ENCODE measurements at places on chromosomes 7 and 10. TPM values are rescaled to one million over a fixed set of nuclear protein-coding genes. Genes with fewer than 3 reads are reported as not detected.

DNA sequence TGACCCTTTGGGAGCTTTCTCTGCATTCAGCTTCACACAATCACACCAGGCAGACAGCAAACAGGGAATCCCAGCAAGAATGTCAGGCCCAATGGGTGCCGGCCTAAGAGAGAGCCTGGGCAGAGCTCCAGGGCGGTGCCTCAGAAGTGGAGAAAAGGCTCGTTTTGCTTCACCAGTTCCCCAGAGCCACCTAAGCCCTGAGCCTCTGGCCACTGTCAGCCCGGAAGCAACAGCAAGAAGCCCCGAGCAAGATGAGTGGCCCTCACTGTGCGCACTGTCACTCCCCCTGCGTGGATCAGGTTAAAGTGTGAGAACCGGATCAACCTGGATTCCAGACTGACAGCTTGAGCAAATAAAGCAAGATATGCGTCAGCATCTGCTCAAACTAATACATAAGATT lies 14.7 kb downstream of the CNPY1 start:
- no peak for DNase-seq

DNA sequence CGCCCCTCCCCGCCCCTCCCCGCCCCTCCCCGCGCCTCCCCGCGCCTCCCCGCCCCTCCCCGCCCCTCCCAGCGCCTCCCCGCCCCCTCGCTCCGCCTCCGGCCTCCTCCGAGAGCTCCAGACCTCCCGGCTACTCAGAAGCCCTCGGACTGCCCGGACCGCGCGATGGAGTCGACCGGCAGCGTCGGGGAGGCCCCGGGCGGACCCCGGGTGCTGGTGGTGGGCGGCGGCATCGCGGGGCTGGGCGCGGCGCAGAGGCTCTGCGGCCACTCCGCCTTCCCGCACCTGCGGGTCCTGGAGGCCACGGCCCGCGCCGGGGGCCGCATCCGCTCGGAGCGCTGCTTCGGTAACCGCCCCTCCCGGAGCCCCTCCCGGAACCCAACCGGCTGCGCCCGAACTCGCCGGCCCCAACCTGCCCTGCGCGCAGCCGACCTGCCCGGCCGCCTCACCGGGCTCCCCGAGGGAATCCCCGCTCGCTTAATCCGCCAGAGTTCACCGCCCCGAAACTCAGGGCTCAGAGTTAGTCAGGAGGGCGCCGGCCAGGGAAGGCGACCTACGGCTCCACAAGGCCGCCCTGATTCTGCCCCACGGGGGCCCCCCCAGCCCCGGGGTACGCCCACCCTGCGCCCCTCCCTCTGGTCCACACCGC lies at the start of gene PAOX:
Gene PAOX (plus strand): TSS at position 111 of the 649 bp plus-strand sequence. CDS start 55 bp downstream, at position 166.
- DNase-seq = peak; percentile 72

DNA sequence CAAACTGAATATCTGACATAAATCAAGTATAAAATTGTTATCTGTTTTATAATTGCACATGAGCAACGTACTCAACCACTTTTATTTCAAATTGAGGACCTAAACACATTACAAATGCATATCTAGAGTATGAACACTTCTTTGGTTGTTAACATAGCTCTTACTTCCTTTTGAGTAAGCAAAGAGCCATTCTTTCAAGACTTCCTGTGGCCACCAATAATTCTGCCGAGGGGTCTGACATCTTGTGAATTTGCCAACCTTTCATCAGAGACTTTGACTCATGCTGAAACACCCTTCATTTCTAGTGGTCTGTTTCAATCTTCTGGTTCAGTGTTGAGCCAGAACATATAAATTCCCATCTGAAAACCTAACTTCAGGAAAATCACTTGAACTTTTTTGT lies 59.4 kb downstream of the CDK14 start:
- no peak for DNase-seq

DNA sequence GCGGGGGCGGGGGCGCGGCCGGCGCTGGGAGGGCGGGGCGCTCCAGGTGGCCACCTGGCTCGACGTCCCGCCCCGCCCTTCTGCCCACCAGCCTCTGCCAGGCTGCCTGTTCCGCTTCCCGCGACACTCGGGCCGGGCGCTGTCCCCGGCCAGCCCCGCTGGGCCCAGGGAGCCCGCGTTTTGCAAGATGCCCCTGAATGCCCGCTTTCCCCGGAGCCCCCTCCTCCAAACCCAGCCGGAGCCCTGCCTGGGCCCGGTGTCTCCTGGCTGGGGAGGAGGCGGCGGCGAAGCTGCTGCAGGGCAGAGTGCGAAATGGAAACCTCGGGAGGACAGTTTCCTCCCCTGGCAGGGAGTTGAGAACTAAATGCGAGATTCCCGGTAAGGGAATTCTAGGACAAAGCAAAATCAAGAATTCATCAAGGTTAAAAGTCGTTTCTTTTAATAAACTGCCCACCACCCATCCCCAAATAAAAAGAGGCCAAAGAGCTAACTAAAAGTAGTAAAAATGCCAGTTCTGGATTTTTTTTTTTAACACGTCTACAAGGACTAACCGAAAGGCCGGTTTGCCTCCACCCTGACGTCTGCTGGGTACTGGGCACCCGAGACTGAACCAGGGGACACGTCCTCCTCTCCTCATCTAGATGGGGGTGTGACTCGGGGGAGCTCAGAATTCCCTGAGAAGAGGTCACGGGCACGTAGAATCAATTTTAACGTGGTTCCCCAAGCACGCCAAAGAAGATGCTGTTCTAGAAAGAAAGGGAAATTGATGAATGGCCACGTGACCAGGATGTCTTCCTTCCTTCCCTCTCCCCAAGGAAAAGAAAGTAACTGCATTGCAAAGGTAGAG lies 200.4 kb upstream of the NFE2L3 start:
- DNase-seq = peak; percentile 45

DNA sequence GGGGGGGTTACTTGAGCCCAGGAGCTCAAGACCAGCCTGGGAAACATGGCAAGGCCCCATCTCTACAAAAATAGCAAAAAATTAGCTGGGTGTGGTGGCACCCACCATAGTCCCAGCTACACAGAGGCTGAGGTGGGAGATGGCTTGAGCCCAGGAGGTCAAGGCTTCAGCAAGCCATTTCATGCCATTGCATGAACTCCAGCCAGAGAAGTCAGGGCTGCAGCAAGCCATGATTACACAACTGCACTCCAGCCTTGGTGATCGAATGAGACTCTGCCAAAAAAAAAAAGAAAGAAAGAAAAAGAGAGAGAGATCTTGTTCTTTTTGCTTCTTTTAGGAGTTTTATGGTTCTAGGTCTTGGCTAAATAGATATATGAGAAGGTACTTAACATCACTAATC lies 200.2 kb upstream of the PHYHIPL start:
- no peak for DNase-seq

TMEM273 gene
- total RNA-seq = 4.3 TPM
